Immature natural killer cell (primary cell): ENCODE measurements at places on chromosomes 5 and 9.

- no peak for DNase-seq
Observed at GRCh38 chr5:180668835-180669596, 19.6 kb upstream of the FLT4 start.

DNA sequence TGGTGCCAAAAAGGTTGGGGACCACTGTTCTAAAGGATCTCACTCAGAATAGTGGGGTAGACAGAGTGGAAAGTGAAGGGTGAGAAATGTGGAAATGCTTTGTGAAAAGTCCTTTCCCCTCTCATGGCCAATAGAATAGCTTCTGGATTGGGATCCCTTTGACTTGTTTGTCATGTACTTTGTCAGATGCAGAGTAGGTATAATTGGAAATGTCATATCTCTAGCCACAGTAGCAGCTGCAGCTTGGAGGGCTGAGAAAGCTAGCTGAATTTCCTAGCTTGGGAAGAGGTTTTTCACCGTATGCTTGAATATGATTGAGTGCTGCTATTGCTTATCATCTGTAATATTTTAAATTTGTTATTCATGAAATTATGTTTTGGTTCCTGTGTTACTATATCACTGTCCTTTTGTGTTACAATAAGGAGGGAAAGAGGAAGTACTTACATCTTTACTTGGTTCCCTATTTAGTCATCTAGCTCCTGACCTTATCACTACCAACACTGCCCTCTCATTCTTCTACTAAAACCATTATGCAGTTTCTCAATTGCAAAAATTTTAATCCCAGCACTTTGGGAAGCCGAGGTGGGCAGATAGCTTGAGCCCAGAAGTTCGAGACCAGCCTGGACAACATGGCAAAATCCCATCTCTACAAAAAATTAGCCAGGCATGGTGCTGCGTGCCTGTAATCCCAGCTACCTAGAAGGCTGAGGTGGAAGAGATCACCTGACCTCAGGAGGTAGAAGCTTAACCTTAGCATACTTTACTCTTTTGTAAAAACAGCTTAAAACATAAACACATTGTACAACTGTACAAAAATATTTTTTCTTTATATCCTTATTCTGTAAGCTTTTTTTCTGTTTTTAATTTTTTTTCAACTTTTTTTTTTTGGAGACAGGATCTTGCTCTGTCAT lies 12.4 kb downstream of the SLC30A5 start:
- DNase-seq = no peak

GRCh38 chr5:109865637-109866036 lies 175.9 kb downstream of the MAN2A1 start:
- DNase-seq = no peak

DNA sequence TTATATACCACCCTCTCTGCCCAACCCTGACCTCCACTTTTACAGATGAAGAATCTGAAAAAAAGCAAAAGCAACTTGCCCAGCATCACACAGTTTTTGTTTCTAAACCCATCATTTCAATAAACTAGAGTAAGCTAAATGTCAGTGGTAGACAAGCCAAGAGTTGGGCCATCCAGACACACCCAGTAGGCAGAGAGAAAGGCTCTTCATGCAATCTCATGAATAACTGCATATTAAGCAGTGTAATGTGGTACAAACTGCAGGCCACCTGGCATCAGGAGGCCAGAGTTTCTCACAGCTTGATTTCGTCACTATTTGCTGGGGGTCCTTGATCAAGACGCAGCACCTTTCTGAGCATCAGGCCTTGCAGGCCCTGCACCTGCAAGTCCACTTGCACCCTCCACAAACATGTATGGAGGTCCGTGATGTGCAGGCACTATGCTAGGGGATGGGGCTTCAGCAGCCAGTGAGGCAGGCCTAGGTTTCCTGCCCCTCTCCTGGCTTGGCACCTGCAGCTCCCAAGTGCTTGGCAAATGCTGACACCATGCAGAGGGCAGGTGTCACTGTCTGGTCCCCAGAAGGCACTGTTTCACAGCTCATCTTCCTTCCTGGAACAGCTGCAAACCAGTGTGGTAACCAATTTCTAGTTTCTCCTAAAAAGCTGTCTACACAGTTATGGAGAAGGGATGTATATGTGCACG lies 29.8 kb downstream of the ADAM19 start:
- DNase-seq = no peak

DNA sequence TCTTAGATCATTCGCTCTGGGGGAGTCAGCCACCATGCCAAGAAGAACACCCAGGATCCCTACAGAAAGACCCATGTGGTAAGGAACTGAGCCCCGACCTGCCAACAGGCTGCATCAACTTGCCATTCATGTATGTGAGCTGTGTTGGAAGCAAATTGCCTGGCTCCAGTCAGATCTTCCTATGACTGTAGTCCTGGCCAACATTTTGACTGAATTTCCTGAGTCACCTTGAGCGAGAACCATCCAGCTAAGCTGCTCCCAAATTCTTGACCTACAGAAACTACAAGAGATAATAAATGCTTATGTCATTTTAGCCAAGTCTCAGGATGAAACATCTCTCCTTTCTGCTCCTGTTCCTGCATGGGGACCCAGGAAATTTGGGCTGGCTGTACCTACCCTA lies 40.0 kb upstream of the SLC44A1 start:
- no peak for DNase-seq

- no peak for DNase-seq
Observed at GRCh38 chr9:111449705-111450104, 34.5 kb downstream of the ECPAS start.
